Upper lobe of left lung (tissue), 6 donors: ENCODE measurements at places on chromosomes 4 and X. TPM values are rescaled to one million over a fixed set of nuclear protein-coding genes. Genes with fewer than 3 reads are reported as not detected.

Gene OPRPN
- not detected for total RNA-seq

Gene ADH1A
- not detected for total RNA-seq

Gene NUDT10
- not detected for total RNA-seq

Gene CRMP1
- total RNA-seq: 5.7 TPM

Gene MAGEC3
- total RNA-seq: not detected

Gene FGB
- not detected for total RNA-seq
